ENCODE measurements at places on chromosomes 11 and 22.

- no peak for DNase-seq
These were observed 11.9 kb downstream of the DKK3 start for GRCh38 chr11:11996321-11997048.

- DNase-seq, result no peak
These were observed 22.2 kb upstream of the ELFN2 start for GRCh38 chr22:37449331-37450001.

DNA sequence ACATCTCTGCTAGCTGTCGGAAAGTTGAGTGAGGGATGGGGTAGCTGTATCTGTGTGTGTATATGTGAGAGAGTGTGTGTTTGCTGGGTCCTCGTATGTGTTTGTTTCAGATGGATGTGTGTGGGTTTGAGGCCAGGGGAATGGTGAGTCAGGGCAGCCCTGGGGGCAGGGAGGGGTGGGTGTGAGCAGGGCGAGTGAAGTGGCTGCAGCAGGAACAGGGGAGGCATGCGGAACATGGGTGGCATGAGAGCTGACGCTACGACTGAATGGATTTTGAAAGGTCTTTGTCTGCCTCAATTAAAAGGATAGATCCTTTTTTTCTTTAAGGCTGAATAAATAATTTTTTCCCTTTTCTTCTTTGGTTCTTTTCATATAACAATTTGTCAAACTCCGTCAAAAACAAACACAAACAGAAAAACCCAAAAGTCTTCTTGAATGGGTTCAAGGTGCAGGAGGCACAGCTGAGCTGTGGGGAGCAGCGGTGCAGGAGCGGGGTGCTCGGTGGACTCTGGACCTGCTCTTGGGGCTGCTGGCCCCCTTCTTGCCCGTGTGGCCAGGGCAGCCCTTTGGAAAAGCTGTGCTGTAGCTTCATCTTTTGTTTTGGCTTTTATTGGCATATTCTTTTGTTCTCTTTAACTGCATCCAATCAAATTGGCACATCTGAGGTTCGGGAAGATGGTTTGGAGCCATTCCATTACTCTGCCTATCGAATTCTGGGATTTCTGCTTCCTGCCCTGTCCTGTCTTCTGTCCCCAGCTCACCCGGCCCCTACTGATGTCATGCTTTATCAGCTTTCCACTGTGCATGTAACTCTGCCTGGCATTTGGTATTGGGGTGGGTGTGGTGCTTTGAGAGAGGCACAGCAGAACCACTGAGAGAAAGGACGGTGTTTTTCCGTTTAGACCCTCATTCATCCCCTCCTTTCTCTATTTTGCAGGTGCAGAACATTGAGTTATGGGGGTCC lies 80.1 kb downstream of the ADAMTS15 start:
- no peak for DNase-seq

- peak; percentile 5 for DNase-seq
These were observed 1.2 kb upstream of the FCHSD2 start for GRCh38 chr11:73143126-73143838.

- DNase-seq, result peak; percentile 13
These were observed 51.9 kb upstream of the EED start for GRCh38 chr11:86192519-86193257.

- no peak for DNase-seq
These were observed 70.7 kb upstream of the CCDC179 start for GRCh38 chr11:22930816-22931594.

GRCh38 chr22:24175160-24175808 lies 6.0 kb upstream of the SUSD2 start:
- peak; percentile 89 for DNase-seq

- DNase-seq, result no peak
These were observed 310 bp downstream of the TCF20 start for GRCh38 chr22:42270176-42270509.

DNA sequence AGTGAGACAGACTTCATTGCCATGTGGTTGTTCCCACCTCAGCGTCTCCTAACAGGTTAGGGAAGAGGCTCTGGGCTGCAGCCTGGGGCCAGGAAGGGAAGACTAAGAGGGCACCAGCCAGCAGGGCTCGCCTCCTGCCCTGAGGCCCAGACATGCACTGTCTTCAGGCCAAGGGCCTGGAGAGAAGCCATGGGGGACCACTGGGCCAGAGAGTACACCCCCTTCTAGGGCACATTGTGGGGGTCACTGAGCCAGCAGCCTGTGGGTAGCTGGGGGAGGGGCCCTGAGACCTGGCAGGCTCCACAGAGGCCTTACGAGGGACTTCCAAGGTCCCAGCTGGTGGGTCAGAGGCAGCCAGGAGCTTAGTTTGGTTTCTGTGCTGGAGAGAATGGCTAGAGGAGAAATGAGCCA lies 25.0 kb upstream of the MYRF start:
- no peak for DNase-seq

GRCh38 chr11:119641983-119642745 lies 86.8 kb downstream of the NECTIN1 start:
- peak; percentile 49 for DNase-seq

DNA sequence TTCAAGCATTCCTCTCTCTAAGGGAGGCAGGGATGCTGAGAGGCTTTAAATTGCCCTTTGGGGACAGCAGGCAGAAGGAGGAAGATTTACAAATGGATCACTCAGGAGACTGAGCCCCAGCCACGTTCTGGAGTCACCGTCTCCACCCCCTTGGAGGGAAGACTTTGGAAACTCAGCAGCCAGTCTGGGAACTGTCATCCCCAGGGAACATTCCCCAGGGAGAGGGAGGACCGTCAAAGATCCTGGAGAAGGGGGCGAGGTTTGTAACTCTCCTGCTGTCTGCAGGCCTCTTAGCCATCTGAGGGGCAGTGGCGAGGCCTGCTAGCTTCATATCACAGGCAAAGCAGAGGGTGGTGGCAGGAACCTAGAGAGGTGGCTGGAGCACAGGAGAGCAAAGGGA lies 56.1 kb upstream of the SLC22A12 start:
- DNase-seq, result no peak

GRCh38 chr11:111792314-111792713 lies 26.1 kb upstream of the PPP2R1B start:
- DNase-seq, result no peak

DNA sequence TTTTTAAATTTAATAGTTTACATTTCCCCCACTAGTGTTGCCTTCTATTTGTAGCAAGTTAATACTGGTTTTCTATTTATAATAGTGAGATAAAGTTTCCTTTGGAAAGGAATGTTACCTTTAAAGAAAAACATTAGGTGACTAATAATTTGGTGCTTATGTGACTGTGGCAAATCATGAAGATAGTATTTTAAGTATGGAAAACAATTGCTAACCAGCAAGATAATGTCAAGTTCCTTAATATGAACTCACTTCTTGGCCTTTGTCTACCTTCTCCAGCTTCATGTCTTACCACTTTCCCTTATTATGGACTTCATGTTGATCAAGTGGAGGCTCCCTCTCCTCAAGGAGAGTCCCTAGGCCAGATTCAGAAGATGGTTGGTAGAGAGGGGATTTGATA lies 27.2 kb downstream of the ARHGEF12 start:
- no peak for DNase-seq

DNA sequence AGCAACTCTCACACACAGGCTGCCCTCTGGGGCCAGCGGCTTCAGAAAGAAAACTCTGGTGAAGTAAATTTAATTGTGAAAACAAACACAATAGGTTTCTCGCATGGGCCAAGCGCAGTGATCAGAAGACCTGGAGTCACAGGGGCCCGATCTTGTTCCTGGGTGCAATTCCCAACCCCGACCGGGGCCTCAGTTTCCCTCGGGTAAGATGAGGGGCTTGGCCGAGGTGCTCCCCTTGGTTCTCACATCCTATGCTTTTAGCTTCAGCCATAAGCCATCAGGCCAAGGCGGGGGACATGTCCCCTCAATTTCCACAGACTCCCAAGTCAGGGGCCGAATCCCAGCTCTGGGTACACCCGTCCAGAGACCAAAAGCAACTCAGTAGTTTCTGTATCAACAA lies 11.5 kb downstream of the PHF21B start:
- no peak for DNase-seq

GRCh38 chr22:39090426-39091064 lies 6.5 kb upstream of the APOBEC3H start:
- no peak for DNase-seq

- DNase-seq, result no peak
These were observed 217.3 kb downstream of the RAB38 start for GRCh38 chr11:87957961-87958360.

GRCh38 chr22:45980761-45981160 lies 3.8 kb upstream of the WNT7B start:
- DNase-seq, result no peak

GRCh38 chr11:67466962-67467771 lies 1.9 kb downstream of the TMEM134 start:
- no peak for DNase-seq

DNA sequence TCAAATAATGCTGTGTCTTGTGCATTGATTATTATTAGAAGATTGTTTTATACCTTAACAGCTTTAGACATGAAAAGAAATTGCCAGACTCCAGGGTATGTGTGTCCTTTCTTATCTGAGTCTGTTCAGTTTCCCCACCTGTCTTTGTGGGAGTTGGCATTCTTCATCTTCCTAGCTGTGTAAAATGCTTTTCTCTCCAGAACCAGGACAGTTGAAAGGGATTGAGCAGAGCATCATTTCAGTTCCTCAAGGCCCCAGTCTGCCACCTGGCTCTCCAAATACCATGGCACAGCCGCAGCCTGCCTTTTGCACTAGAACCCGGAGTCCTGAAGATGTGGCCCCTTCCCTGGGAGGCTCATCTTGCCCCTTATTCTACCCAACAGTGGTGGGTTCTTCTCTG lies 851.9 kb downstream of the NTM start:
- no peak for DNase-seq

GRCh38 chr11:95680169-95680929 lies 109.2 kb downstream of the FAM76B start:
- no peak for DNase-seq

- DNase-seq, result no peak
These were observed 3.1 kb downstream of the SLC29A2 start for GRCh38 chr11:66368484-66368883.

DNA sequence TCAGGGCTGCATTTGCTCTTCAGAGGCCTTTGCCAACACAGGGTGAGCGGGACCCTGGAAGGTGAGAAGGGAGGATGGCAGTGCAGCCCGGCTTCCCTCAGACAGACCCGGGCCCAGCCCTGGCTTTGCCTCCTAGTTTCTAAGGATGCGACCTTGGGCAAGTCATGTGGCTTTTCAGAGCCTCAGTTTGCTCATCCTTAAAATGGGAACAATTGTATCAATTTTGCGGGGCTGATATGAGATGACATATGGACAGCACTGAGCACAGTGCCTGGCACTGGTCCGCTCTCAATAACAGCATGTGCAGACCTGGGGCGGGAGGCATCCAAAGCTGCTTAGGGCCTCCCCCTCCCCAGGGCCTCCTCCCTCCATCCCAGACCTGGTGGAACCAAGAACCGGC lies 74.7 kb upstream of the THY1 start:
- no peak for DNase-seq

GRCh38 chr22:46674906-46675305 lies 54.7 kb downstream of the GRAMD4 start:
- DNase-seq, result no peak

- DNase-seq, result no peak
These were observed 8.4 kb upstream of the HDHD5 start for GRCh38 chr22:17167486-17167885.

GRCh38 chr11:100682247-100682969 lies 4.7 kb upstream of the ARHGAP42 start:
- DNase-seq, result peak; percentile 38

- no peak for DNase-seq
These were observed 242.4 kb downstream of the FAM76B start for GRCh38 chr11:95547186-95547585.

GRCh38 chr22:42286205-42286604 lies 15.8 kb upstream of the TCF20 start:
- no peak for DNase-seq

GRCh38 chr11:1967641-1968225 lies 20.6 kb downstream of the MRPL23 start:
- no peak for DNase-seq

GRCh38 chr22:43088627-43088983 lies 586 bp downstream of the TTLL1 start:
- no peak for DNase-seq

Data from lung microvascular endothelial cell (primary cell).